ENCODE measurements at places on chromosomes 12 and 14.
A peak's percentile ranks its signal among the peaks of the same experiment; 100 is the strongest.

GRCh38 chr14:68233101-68233784, 413.7 kb downstream of the RAD51B start:
- no peak for DNase-seq

DNA sequence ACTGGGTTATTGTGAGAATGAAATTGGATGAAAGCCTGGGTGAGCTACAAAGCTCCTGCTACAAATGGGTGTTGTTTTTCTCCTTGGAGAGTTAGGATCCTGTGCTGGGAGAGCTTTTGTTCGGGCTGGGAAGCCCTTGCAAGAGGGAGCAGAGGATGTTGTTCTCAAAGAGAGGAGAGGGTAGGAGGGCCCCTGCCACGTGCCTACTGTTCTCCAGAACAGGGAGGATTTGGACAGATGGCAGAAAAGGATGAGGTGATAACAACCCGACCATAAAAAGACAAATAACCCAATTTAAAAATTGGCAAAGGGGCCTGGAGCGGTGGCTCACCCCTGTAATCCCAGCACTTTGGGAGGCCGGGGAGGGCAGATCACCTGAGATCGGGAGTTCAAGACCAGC, 68.8 kb downstream of the GALNT16 start:
- DNase-seq = peak; percentile 57

GRCh38 chr12:73352826-73353225, 1080.7 kb downstream of the TRHDE start:
- DNase-seq = no peak

GRCh38 chr12:80607361-80608135, 99.9 kb upstream of the MYF6 start:
- no peak for DNase-seq

GRCh38 chr14:89139404-89140247, 277.4 kb downstream of the FOXN3 start:
- DNase-seq = peak; percentile 22

GRCh38 chr12:13147688-13148484, 44.4 kb upstream of the GSG1 start:
- DNase-seq = no peak

- DNase-seq = no peak
Measured at GRCh38 chr12:101493556-101493955, 18.4 kb downstream of the SPIC start.

DNA sequence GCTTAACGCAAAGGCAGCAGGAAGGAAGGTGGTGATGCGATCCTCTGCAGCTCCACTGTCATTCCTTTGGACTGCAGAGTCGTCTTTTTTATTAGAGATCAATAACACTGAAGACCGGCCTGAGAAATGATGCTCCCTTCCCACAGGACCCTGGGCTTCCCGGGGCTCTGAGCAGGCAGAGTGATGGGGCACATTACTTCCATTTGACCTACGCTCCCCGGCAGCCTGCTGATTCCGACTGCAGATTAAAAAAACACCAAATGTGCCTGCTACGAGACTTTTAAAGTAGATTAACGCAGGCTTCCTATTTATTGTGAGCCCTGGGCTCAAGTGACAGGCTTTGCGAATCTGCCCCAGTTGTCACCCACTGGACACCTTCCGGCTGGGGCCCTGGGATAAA, 37.5 kb downstream of the KCNA1 start:
- DNase-seq = no peak

- no peak for DNase-seq
Measured at GRCh38 chr14:58607131-58607951, 30.4 kb upstream of the DACT1 start.

GRCh38 chr14:72552236-72552635, 341.7 kb downstream of the DPF3 start:
- no peak for DNase-seq

- no peak for DNase-seq
Measured at GRCh38 chr12:133222211-133222610, 13.5 kb downstream of the ANHX start.

- no peak for DNase-seq
Measured at GRCh38 chr14:84927096-84927827, 602.7 kb upstream of the FLRT2 start.

DNA sequence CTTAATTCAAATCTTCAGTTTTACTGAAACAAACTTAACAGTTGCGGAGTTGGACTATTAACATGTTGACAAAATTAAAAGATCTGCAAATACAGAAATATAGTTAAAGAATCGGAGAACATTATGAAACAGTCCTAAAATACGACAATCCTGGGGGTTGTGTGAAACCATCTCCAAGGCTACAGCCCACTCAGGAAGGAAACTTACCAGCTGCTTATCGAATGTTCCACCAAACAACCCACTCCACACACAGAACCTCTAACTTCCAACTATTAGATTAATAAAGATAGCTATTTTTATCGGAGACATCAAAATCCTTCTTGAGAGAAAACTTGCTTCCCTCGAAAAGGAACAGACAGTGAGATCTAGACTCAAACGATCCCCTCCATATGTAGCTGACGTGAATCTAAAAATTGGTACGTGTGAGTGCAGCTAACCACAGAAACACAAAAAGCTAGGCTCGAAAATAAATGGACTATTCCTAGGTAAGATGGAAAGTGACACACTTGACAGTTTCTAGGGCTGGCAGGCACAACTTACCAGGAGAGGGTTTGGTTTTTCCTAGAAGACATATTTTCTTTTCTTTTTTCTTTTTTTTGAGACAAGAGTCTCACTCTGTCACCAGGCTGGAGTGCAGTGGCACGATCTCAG, 12.9 kb downstream of the VPS37B start:
- no peak for DNase-seq

- no peak for DNase-seq
Measured at GRCh38 chr12:86837246-86837645, 581.1 kb upstream of the MGAT4C start.

DNA sequence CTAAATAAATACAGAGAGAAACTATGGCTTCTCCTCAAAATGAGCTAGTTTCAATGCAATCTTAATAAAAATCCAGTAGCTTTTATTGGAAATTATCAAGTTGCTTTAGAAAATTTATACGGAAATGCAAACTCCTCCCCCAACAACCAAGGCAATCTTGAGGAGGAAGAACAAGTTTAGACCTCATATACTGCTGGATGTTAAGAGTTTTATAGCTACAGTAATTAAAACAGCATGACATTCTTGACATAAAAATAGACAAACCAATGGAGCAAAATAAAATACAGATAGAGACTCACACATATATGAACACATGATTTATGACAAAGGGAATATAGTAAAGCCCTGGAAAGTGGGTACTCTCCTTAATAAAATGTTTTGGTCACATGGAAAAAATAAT, 368.7 kb downstream of the C12orf75 start:
- DNase-seq = no peak

GRCh38 chr12:25985316-25986175, 27.1 kb downstream of the RASSF8 start:
- DNase-seq = no peak

- no peak for DNase-seq
Measured at GRCh38 chr14:76268700-76269099, 107.2 kb upstream of the ESRRB start.

GRCh38 chr12:56998981-56999380, 7.4 kb downstream of the ZBTB39 start:
- DNase-seq = no peak

DNA sequence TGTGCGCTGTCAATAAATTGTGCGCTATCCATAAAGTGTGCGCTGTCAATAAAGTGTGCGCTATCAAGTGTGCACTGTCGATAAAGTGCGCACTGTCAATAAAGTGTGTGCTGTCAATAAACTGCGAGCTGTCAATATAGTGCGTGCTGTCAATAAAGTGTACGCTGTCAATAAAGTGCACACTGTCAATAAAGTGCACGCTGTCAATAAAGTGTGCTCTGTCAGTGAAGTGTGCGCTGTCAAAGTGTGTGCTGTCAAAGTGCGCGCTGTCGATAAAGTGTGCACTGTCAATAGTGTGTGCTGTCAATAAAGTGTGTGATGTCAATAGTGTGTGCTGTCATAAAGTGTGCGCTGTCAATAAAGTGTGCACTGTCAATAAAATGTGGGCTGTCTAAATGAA, 2.9 kb upstream of the CHGA start:
- DNase-seq = no peak

DNA sequence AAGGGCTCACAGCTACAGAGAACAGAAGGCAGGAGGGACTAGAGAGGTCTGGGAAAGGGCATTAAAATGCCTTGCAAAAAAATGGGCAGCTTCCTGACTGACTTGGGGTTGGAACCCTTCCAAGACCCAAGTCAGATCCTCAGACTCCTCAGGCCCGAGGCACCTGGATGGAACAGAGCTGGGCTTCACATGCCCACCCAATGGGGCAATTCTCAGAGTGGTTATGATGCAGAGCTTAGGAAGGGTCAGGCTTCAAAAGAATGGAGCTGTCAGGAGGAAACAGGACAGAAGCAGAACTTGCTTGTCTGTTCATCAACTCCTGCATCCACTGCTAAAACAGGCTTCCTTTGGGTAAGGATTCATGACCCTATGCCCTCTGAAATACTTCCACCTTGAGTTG, 9.7 kb upstream of the KRT1 start:
- DNase-seq = no peak

GRCh38 chr12:126233625-126234024, 1168.4 kb downstream of the AACS start:
- no peak for DNase-seq

DNA sequence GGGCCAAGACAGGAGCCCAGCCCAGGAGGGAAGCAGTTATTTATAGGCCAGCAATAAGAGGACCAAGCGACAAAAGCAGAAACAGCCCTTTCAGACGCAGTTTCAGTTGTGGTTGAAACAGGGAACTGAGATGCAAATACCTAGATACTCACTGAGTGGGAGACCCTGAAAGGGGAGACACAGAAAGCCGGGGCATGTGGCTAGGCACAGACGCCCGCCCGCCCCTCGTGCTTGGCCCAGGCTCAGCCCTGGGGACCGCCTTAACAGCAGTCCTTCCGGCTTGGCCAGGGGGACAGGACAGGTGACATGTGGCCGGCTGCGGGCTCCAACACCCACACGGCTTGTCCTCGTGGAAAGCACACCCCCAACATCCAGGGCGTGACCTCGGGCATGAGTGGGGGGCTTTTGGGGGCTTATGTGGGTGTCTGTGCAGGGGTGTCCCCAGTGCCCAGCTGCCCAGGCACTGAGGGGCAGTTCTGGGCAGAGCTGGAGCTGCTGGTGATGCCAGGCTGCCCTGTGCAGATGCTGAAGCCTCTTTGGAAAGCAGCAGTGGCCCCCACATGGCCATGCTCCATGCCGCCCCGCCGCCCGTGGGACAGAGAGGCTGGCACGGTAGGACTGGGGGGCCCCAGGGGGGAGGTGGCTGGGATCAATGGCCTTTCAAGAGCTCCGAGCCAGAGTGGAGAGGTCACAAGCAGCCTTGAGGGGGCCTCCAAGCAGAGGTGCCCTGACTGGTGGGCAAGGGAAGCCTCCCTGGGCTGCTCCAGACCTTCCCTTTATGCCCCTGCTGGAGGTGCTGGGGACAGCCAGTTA, 2.1 kb downstream of the PLD4 start:
- DNase-seq = no peak

DNA sequence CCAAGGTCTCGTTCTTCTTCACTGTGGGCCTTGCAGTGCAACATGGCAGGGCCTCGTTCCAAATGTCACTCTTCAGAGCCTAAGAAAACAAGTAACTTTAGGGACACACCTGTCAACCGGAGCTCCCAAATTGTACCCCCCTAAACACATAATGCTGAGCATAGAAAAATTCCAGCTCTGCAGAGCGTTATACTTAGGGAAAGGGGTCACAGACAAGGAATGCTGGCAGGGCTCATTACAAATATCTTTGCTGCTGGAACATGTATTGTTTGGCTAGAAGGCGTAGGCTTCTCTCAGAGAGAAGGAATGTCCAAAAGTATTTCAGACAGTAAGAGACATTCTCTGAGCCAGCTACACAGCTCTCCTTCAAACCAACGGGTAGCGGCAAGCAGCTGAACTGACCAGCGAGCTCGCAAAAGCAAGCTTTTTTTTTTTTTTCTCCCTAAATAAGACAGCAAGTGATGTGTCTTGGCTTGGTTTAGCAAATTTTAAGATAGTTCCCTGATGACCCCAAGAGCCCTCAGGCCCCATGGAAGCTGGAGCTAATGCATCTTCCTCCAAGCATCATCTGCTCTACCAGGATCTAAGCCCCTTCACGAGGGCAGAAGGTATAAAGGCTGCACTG, 24.5 kb downstream of the SSH1 start:
- no peak for DNase-seq

- DNase-seq = no peak
Measured at GRCh38 chr12:3261782-3262359, 184.7 kb downstream of the TSPAN9 start.

DNA sequence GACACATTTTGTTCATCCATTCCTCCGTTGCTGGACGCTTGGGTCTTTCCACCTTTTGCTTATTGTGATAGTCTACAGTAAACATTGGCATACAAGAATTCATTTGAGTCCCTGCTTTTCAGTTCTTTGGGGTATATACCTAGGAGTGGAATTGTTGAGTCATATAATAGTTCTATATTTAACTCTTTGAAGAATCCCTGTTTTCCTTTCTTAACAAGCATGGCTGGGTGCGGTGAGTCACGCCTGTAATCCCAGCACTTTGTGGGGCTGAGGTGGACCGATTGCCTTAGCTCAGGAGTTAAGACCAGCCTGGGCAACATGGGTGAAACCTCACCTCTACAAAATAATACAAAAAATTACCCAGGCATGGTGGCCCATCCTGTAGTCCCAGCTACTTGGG, 75.4 kb downstream of the CCDC92 start:
- DNase-seq = no peak

- DNase-seq = peak; percentile 61
Measured at GRCh38 chr12:108511633-108512540, 3.2 kb upstream of the FICD start.

DNA sequence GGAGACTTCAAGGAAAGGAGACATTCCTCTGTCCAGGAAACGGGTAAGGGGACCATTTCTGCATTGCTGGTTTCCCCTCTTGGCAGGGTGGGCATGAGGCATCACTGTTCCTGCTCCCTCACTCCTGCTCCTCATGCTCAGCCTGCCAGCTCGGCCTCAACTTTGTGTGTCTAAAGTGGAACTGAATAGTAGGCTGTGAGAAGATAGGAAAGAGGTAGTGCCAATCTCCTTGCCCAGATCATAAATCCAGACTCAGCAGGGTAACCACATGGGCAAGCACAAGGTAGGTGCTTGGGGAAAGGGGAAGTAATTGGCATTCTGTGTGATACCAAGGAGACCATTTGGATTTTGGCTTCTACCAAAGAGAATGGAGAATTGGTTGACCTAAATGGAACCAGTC, 2.6 kb downstream of the LTB4R start:
- no peak for DNase-seq

GRCh38 chr14:22391908-22392565, 197.0 kb downstream of the DAD1 start:
- no peak for DNase-seq

DNA sequence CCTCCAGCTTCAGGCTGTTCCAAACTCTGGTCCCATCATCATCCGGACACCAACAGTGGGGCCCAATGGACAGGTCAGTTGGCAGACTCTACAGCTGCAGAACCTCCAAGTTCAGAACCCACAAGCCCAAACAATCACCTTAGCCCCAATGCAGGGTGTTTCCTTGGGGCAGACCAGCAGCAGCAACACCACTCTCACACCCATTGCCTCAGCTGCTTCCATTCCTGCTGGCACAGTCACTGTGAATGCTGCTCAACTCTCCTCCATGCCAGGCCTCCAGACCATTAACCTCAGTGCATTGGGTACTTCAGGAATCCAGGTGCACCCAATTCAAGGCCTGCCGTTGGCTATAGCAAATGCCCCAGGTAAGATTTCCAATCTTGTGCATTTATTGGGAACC, 3.3 kb downstream of the SP1 start:
- DNase-seq = no peak

GRCh38 chr12:54937929-54938328, 46.6 kb downstream of the TESPA1 start:
- DNase-seq = no peak

Measured in NCI-H146 (cell line).